ENCODE measurements at places on chromosomes 1 and 21.

- DNase-seq: no peak
Observed at GRCh38 chr1:20551945-20552727, at the start of gene FAM43B. FAM43B (plus strand) TSS chr1:20552573; CDS start chr1:20552974, 401 bp downstream.

- DNase-seq: no peak
Observed at GRCh38 chr1:40929155-40929554, 50.3 kb upstream of the CTPS1 start.

DNA sequence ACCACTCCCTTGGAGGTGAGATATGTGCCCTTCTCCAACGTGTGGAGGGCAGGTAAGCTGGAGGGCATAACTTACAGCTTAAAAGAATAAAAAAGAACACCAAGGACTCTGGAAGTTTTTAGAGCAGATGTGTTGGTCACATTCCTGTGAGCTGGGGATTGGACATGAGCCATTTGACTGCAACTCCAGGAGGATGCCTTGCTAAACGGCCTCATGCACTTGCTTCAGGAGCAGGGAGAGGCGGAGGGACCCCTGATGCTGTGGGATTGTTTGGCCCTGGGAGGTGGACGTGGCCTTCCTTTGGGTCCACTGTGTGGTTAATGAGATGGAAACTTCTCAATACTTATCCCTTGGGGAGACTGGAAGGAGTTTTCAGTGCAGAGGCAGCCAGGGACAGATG, 185.6 kb downstream of the RHOU start:
- DNase-seq: no peak

DNA sequence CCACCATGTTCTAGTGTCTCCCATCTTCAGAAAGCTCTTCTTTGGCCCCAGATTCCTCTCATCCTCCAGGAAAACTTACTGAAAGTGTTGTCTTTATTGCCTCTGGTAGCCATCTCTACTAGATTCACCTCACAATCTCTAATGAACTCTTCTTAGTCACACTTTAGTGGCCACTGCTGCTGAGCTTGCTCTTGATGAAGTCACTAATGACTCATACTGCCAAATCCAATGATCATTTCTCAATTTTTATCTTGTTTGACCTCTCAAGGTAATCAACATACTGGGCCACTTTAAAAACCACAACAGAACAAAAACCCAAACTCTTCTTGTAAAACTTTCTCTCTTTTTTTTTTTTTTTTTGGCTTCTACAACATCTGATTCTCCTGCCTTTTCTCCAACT, 196.4 kb downstream of the LHX8 start:
- no peak for DNase-seq

DNA sequence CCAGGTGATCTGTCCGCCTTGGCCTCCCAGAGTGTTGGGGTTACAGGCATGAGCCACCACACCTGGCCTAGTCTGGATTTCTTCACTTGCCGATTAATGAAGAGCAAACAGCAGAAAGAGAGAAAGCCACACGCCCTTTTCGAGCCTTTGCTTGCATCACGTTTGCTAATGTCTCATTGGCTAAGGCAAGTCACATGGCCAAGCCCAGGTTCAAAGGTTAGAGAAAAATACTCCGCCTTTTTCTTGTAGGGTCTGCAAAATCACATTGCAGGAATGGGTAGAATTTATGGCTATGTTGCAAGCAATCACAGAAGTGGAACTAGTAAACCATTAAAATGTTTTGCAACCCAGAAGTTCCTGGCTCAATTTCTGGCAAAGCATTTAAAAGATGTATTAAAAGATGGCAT, 26.8 kb upstream of the BACH1 start:
- DNase-seq: no peak

DNA sequence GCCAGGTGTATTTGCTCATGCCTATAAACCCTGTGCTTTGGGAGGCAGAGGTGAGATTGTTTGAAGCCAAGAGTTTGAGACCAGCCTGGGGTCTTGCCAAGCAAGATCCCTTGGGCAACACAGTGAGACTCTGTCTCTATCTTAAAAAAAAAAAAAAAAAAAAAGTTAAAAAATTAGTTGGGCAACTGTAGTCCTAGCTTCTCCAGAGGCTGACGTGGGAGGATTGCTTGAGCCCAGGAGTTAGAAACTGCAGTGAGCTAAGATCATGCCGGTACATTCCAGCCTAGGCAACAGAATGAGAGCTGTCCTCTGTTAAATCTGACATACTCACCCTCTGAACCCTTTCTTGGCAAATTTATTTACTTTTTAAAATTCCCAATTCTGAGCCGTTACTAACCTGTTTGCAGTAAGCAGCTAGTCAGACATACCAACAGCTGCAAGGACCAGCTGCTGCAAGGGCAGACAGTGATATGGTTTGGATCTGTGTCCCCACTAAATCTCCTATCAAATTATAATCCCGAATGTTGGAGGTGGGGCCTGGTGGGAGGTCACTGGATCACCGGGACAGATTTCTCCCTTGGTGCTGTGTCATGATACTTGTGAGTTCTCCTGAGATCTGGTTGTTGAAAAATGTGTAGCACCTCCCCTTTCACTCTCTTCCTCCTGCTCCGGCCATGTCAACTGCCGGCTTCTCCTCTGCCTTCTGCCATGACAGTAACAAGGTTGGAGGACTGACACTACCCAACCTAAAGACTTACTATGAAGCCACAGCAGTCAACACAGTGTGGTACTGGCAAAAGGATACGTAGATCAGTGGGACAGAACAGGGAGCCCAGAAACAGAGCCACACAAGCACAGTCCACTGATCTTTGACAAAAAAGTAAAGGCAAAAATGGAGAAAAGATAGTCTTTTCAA, 10.6 kb downstream of the PARP1 start:
- DNase-seq: no peak

DNA sequence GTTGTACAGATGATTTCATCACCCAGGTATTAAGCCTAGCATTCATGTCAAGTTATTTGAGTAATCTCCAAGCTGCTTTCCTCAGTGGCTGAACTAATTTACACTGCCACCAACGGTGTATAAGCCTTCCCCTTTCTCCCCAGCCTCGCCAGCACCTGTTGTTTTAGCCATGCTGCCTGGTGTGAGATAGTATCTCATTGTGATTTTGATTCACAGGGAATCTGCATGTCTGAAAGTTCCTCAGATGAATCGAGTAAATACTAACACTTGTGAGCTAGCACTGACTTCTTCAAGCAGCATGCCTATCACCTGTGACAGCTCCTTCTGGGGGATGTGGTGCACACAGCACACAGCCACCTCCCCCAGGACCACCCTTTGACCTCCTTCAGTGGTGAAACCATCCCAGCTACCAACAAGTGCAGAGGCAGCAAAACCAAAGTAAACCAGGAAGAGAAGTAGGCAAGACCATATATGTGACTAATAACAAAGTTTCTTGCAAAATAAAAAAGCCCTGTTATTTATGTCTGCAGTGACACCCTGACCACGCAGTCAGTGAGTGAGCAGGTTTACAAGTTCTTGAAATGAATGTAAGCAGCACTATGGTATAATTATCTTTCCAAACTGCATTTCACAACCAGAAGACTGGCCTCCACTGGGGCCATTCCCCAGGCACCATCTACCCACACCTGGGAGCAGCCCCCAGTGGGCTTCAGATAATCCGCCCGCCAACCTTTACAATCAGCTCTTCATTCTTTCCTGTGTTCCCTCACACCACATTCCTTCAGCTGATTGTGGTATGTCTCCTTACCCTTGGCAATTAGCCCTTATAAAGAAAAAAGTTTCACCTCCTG, 173.8 kb downstream of the ETS2 start:
- DNase-seq: no peak

GRCh38 chr1:200342511-200343311, 67.1 kb downstream of the ZNF281 start:
- no peak for DNase-seq

GRCh38 chr1:11842154-11843041, 5.2 kb downstream of the NPPA start:
- DNase-seq: no peak

DNA sequence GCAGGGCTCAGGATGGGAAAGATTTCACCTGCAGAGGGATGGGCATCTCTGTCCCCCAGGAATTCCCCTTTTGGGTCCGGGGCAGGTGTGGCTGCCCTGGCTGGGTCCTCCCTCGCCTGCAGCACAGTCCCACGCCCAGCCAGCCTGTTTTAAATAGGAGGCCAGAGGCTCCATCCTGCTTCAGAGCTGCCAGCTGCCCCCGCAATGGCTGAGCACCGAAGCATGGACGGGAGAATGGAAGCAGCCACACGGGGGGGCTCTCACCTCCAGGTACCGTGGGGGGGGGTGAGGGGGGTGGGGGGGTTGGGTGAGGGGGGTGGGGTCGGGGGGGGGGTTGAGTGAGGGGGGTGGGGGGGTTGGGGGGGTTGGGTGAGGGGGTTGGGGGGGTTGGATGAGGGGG, 3.6 kb downstream of the SCNN1D start:
- no peak for DNase-seq

DNA sequence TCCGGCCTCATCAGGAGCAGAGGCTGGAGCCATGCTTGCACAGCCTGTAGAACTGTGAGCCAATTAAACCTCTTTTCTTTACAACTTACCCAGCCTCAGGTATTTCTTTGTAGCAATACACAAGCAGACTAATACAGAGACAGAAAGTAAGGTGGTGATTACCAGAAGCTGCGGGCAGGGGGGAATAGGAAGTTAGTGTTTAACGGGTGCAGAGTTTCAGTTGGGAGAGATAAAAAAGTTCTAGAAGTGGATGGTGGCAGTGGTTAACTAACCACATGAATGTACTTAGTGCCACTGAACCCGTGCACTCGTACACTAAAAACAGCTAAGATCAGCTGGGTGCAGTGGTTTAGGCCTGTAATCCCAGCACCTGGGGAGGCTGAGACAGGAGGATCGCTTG, 80.4 kb upstream of the TARDBP start:
- DNase-seq: no peak

- DNase-seq: no peak
Observed at GRCh38 chr1:33365560-33365997, 44.7 kb upstream of the A3GALT2 start.

- no peak for DNase-seq
Observed at GRCh38 chr1:113388621-113389358, 1.5 kb upstream of the MAGI3 start.

GRCh38 chr1:63264161-63264560, 58.2 kb upstream of the FOXD3 start:
- no peak for DNase-seq

DNA sequence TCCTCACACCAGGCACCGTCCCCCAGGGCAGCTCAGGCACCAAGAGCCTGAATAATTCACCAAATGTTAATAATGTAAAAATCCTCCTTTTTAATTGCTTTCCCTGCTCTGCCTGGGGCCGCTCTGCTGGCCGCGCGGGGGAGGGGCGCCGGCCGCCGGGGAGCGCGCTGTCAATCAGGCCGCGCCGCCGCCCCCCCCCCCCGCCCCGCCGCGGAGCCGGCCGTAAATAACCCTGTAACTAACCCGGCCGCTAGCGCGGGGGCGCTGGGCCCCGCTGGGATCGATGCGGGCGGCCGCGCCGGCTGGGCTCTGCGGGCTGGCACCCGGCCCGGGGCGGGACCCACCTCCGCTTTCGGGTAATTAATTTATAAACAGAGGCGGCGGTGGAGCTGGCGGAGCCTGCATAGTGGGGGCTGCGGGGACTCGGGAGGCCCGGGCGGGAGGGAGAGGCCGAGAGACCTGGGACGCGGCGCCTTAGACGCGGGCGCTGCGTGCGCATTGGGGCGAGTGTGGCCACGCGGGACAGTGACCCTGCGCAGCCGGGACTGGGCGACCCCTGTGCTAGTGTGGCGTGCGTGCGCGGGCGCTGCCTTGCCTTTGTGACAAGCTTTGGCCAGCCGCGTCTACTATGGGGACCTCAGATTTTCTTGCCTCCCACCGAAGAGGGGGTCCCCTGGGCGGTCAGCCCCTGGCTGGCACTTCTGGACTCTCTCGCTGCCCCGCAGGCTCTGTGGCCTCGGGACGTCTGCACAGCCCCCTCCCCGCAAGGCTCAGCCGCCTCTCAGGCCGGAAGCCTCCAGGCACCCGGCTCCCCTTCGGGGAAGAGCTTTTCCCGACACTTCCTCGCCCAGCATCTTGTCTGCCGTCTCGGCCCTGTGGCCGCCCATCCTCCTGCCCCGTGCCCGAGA, 16.6 kb downstream of the SAMD11 start:
- DNase-seq: no peak

- no peak for DNase-seq
Observed at GRCh38 chr1:87169263-87169910, 159.3 kb upstream of the LMO4 start.

- DNase-seq: no peak
Observed at GRCh38 chr21:44946254-44947041, 6.6 kb downstream of the SLX9 start.

DNA sequence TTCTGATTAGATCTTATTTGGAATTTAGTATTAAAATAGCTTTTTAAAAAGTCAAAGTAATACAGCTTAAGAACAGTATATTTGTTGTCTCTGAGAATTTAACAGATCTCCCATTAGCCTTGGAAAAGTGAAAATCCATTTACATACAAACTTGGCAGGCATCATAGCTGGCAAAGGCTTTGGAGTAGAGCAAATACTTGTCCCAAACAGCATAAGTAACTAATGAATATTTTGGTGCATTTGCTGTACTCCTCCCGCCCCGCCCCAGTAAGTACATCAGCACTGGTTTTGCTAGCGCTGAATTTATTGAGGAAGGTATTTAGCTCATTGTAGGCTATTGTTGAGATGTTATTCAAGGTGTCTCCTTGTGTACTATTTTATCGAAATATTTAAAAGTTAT, 417.7 kb upstream of the KAZN start:
- no peak for DNase-seq

DNA sequence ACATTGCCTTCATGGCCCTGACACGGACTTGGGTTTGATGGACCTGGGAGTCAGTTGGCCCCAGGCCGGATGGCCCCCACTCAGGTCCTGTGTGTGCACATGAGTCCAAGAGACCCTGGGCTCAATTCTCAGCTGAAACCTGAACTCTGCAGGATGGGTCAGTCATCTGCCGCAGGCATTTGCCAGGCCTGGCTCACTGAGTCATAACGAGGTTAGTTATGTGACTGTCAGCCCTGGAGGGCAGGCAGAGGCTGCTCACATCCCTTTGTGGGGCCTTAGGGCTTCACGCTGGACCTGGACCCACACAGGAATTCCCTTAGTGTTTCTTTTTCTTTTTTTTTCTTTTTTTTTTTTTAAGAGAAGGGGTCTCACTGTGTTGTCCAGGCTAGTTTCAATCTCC, 46.5 kb downstream of the PSMG1 start:
- no peak for DNase-seq

DNA sequence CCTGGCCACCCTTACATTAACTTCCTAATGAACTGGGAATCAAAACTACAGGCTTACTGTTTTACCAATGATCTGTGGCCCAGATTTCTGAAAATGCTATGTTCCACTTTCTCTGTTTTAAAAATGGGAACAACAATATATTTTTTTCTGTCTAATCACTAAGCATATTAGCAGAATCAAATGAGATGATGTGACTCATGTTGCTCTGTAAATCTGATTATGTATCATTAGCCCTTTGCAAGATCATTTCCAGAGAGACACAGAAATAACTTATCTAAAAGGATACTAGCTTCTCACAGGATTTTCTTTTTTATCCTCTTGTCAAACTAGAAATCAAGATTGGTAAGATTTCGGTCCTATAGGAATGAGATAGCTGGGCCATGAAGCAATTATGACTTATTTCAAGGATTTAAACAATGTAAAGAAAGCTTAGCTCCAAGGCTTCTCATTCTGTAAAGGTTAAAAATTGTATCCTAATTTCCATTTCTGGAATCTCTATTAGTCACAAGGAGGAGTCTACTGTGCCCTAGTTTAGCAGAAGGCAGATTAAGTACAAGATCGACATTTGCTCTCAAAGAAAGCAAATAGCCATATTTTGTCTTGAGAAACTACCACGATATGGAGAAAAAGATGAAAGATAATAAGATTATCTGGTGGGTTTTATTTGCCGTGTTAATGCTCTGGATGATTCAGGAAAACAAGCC, 32.4 kb upstream of the CAMSAP2 start:
- DNase-seq: no peak

GRCh38 chr21:27320868-27321267, 354.0 kb upstream of the ADAMTS5 start:
- no peak for DNase-seq

GRCh38 chr1:32907435-32907834, 6.2 kb upstream of the TMEM54 start:
- no peak for DNase-seq

Data from stimulated activated CD8-positive, alpha-beta memory T cell treated with anti-CD3 and anti-CD28 coated beads, Interleukin-4, amount 100 ng/mL, for 1 hour (primary cell).